Right cardiac atrium (tissue), 5 donors: ENCODE measurements at places on chromosomes 7 and 10.

GRCh38 chr10:123139521-123140163 is 3.9 kb downstream of the HMX3 start:
- DNase-seq: peak; percentile 50

GRCh38 chr7:11355399-11356005 is 381.8 kb downstream of the PHF14 start:
- DNase-seq: no peak

DNA sequence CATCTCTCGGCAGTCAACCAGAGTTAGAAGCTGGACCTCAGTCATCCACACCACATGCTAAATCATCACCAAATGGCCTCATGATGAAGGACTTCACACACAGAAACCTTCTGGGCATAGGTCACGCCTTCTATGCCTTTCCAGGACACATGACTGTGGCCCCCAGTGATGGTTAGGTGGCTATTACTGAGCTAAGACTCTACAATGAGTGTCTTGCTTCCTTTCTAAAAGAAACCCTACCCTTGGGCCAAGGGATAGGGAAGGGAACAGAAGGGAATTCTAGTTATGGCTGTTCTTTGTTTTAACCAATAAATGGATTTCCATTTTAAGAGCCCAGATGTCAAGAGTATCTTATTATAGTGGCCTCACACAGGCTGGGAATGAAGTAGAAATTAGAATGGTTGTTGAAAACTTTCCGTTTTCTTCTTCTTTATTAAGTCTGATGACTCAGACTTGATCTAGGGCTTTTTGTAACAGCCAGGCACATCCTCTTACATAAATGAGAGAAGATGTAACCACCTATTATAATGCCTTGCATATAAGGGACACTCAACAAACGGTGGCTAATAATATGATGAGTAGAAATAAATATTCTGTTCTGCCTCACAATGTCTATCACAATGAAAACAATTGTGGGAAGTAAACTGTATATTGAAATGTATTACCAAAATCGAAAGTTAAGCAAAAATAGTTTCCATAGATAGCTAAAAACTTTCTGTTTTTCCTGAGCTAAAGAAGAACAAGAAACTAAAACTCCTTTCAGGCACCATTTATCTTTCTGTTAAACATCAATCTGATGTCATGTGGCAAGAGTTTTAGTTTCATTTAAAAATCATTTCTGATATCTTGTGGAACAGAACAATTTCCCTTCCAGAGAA is 62.5 kb upstream of the TOMM7 start:
- DNase-seq: no peak

DNA sequence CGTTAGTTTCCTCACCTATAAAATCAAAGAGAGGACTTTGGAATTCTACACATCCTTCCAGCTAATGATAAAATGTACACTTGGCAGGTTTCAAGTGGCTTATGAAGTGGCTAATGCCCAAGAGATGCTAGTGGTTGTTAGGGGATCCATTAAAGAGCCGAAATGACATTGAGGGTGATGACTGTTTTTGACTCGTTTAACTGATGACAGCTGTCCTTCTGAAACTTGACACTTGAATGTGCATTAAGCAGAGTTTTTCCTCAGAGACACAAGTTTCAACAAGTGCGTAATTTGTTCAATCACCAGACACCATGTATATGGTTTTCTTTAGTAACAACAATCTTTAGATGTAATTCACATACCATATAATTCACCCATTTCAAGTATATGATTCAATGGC is 1.6 kb upstream of the PRF1 start:
- DNase-seq: no peak

DNA sequence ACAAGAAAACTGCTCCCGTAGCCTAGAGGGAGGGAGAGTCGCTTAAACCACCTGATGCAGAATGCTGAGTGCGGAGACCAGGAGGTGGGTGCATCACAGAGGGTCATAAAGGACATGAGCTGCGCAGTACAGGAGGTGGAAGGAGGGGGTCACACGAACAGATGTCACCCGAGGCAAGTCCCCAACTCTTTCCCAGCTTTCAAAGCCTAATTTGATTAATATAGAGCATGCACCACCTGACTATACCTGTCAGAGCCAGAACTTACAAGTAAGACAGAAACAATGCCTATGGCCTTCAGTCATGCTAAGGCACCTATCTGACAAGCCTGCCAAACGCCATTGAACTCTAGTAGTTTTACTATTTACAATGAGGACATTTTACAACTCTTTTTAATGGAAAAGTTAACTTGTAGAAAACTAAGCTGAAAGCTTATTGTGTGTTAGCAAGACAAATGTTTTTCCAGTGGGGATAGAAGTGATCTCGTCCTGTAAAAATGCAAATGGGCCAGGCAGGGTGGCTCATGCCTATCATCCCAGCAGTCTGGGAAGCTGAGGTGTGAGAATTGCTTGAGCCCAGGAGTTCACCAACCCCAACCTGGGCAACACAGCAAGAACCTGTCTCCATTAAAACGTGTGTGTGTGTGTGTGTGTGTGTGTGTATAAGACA is 1.1 kb upstream of the VOPP1 start:
- no peak for DNase-seq

- no peak for DNase-seq
These were observed 188.2 kb downstream of the MLLT10 start for GRCh38 chr10:21722209-21722608.

- no peak for DNase-seq
These were observed 52.5 kb downstream of the NCAPG2 start for GRCh38 chr7:158651968-158652565.

DNA sequence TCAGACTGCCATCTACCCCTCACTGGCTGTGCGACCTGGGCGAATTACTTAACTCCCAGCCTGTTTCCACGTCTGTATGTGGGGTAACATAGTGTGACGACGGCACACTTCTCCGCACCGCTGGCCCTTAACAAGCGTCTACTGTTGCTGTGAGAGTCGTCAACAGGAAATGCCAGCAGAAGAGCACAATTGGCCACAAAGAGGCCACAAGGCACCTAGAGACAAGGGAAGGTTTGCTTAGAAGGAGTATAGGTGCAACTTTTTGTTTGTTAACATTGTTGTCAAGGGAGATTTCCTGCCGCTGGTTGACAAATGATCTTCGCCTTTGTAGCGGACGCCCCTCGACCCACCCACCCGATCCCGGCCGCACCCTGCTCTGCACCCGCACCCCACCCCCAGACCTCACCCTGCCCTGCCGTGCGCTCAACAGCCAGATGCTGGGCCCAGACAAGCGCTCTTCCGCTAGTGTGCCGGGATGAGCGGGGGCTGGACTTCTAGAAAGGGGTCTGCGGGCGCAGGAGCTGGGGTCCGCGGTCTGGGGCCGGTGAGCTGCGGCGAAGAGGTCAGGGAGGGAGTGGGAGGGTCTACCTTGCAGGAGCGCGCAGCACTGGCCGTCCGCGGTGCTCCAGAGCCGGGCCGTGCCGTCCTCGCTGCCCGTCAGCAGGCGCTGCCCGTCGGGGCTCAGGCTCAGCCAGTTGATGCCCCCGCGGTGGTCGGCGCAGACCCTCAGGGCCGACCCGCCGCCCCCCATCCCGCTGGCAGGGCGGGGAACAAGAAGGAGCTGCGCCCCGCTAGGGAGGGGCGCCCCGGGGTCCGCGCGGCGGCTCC is 785 bp downstream of the WDR86 start:
- DNase-seq: no peak

DNA sequence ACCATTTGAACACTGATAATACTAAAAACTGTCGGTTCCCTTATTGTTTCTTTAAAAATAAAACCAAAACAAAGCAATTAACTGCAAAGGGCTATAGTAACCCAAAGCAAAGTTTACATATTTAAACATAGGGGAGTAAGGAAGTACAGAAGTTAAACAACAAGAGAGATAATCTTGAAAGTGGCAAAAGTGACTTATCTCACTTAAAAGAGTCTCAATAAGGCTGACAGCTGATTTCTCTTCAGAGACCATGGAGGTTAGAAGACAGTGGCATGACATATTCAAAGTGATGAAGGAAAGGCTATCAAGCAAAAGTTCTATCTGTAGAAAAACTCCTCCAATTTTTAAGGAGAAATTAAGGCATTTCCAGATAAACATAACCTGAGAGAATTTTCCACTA is 233.5 kb upstream of the HDAC9 start:
- DNase-seq: no peak

DNA sequence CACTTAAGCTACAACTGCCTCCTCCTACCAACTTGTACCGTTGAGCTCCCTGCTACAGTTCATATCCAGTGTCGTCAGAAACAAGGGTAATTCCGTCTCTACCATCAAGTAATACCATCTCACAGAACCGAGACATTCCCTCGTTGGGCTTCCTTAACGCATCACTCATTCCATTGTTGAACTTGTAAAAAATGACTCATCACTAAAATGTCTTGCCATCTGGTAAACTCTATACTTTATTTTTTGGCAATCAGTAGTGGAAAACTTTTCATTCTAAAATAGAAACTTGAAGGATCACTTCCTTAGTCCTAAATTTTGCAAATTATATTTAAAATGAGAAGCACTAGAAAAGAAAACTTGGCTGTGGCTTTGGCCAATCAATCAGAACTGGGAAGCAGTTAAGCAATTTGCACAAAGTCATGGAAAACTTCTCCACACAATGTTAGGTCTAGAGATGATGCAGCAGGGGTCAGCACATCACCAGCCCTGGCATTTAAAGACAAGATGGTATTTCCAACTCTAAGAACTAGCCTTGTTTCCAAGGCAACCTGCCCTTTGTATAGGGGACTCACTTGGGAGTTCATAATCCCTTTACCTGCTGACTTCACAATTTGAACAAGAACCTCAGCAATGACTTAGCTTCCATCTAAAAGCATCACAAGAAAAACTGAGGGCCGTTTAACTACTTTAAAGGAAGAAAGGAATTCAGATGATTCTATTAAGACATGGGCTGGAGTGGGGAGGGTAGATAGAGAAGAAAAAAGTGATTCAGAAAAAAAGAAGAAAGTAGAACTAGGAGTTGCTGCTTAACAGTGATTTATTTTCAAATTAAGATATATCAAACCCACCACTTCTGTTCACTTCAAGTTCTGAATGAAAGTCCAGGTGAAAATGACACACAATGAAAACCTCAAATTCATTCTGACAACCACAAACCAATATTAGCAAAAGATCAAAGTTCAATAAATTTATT is 288.1 kb downstream of the PARD3 start:
- no peak for DNase-seq

GRCh38 chr10:78900715-78901430 is 167.9 kb upstream of the ZMIZ1 start:
- no peak for DNase-seq

- DNase-seq: no peak
These were observed 71.6 kb upstream of the C1GALT1 start for GRCh38 chr7:7110706-7111105.

- no peak for DNase-seq
These were observed 439.6 kb downstream of the GLRX3 start for GRCh38 chr10:130575756-130576285.

- no peak for DNase-seq
These were observed 28.9 kb downstream of the MAD1L1 start for GRCh38 chr7:2203766-2204300.

DNA sequence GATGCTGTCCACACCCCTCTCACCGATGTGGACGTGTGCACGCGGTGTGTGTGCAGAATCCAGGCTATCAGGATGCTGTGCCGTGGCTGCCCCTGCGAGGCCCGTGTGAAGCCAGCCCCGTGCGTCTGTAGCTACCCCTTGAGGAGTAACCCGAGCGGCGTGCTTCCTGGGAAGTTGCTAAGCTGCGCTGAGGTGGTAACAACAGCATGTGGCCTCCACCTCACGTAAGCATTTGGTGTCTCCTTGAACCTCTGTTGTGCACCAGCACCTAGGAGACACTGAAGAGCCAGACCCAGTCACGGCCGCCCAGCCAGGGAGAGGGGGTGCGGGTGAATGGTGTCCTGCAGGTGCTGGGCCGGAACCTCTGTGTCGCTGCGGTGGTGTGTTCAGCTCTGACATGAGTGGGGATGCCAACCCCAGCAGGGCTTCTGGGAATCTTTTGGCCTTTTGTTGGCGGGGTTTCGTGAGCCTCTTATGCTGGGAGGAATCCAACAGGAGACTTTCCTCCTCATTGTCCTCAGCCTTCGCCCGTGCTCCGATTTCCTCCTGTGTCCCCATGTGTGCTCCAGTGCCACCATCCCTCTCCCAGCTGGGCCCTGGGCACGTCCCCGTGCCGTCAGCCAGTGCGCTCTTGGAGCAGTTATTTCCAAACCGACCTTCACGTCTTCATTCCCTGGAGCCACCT is 60.4 kb downstream of the DNAJB6 start:
- DNase-seq: no peak

DNA sequence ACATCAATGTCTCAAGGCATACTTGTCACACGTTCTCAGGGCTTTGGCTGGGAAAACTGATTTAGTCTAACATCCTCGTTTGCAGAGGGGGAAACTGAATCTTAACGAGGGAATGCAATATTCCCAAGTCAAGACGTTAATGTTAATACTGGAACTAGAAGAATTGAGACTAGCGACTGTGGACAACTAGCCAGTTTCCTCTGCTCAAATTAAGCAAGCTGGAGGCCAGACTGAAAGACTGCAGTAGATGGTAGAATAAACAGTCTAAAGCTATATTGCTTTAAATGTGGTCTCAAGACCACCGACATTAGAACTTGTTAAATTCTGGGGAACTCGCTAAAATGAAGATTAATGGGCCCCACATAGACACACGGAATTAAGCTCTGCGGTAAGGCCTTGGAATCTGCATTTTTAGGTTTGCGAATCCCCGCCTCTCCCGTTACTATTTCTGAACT is 639 bp upstream of the TFAM start:
- DNase-seq: no peak

DNA sequence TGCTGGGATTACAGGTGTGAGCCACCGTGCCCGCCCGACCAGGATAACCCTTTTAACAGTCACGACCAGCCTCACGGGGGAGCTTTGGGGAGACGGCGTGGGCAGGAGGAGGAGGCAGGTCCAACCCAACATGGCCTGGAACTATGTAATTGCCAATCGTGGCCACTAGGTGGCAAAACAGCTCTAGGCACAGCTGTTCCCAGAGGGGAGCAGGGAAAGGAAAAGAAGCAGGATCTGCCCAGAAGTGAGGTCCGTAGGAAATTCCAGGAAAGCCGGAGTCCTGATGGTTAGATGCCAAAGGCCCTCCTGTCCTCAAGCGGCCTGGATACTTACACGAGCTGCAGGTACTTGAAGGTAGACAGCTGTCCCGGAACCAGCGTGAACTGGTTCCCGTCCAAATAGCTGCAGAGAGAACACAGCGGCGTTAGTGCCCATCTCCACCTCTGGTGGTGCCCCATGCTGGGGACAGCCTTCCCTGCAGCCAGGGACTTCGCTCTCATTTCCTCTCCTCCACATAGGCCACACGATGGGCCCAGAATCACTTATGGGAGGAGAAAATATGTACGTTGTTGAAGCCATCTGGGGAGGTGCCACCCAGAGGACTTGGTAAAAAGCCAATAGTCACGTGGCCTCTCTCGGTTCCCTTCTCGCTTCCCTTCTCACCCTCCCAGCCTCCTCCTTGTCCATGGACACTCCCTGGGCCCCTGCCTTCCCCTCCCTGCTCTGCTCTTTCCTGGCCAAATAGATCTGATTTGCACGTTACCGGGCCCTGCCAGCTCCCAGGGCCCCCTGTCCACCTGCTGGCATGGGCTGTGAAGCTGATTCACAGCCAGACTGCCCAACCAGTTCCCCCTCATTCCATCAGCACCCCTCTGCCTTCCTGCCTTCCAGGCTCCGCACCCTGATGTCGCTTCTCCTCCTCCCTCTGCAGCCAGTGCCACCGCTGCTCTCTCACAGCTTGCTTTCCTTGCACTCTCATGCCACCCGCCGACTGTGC is 148.1 kb downstream of the SLIT1 start:
- DNase-seq: peak; percentile 87

GRCh38 chr10:33878238-33878786 is 543.8 kb upstream of the NRP1 start:
- no peak for DNase-seq
